ENCODE measurements at places on chromosomes 16 and 17.

- DNase-seq, result no peak
These were observed 113.9 kb upstream of the FOXF1 start for GRCh38 chr16:86396422-86396821.

DNA sequence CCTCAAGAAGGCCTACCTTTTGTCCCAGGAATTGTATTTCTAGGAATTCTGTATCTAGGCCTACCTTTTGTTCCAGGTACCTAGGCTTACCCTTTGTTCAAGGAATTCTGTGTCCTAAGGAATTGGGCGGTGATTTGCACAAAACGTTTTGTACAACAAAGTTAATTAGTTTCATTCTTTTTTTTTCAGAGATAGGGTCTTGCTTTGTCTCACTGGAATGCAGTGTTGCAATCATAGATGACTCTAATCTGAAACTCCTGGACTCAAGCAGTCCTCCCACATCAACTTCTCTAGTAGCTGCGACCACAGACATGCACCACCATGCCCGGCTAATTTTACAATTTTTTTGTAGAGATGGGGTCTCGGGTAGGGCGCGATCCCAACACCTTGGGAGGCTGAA, 7.0 kb downstream of the CDR2L start:
- DNase-seq, result no peak

DNA sequence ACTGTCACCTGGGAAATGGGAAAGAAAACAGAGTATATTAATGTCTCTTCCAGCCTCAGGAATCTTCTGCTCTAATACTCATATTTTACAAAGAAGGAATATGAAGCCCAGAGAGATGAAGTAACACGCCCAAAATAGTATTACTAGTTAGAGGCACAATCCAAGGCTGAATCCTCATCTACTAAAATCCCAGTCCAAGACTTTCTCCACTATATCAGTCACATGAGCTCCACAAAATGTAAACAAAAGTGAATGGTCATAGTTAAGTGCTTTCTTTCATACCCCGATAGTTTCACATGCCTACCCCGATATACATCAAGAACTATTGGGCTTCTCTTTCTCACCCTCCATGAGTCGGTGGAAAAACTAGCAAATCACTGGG, 965 bp downstream of the INTS2 start:
- DNase-seq, result no peak

DNA sequence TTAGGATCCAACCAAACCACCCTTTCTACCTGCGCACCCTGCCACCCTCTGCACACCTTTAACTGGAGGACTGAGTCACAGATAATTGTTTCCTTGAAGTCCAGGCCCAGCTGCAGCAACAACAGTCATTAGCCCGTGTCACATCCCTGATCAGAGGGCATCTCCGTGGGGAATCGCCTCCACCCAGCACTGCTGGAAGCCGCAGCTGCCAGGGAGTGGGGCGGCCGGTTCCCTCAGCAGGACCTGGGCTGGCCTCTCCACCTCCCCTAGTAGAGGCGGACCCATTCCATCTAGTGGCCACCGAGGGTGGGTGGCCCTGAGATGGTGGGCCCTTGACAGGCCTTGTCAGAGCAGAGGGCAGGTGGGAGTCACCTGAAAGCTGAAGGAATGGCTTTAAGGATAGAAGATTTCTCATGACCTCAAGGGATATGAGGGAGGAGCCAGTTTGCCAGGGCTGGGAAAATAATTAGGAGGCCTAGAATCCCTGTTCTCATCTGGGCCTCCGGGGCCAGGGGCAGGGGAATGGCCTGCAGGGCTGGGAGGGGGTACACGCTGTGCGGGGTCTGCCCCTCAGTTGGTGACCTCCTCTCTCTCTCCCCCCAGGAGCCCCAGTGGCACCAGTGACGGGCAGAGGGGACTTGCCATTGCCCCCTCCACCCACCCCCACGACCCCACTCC, 6.2 kb downstream of the PRSS53 start:
- no peak for DNase-seq

- DNase-seq, result no peak
These were observed 18.2 kb upstream of the HS3ST3B1 start for GRCh38 chr17:14282726-14283125.

DNA sequence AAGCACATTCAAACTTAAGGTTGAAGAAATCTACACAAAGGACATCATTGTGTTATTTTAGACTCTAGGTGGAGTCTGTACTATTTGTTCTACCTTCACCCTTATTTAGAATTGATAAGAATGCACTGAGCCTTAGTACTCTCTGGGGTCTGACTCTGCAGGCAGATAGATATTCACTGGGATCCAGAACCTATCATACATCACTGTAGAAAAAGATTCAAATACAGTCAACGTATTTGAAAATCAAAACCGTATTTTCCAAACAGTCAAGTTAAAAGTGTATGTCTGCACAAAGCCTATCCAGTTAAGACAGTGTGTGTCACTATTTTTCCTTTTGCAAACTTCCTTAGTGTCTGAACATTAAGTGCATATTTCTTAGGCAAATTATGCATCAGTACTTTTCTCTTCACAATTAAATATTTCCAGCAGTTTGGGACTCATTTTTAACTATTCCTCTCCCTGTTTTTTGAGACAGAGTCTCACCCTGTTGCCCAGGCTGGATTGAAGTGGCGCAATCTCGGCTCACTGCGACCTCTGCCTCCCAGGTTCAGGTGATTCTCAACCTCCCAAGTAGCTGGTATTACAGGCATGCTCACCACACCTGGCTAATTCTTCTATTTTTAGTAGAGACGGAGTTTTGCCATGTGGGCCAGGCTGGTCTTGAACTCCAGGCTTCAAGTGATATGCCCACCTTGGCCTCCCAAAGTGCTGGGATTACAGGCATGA, 22.3 kb downstream of the MOSMO start:
- no peak for DNase-seq

GRCh38 chr16:1712791-1713261, 6.8 kb downstream of the MAPK8IP3 start:
- no peak for DNase-seq

GRCh38 chr17:5500589-5501391, 14.4 kb downstream of the MIS12 start:
- peak; percentile 32 for DNase-seq
